Frontal cortex (tissue), 4 donors: ENCODE measurements at places on chromosomes 3 and 15.
A peak's percentile ranks its signal among the peaks of the same experiment; 100 is the strongest.

DNA sequence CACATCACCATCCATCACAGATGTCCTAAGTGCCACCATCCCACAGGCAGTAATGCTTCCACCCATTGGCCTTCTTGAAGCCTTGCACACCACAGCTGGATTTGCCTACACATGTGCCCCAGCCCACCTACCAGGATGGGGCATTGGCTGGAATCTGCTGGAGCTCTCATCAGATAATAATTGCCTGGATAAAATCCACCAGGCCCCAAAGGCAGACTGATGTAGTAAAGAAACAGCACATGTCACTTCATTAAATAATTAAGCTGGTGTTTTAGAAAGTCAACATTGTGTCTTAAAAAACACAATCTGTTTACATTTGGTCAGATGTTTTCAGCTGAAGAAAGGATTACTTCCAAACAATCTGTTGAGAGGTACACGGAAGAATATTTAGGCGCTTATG, 229.5 kb downstream of the ATP8B4 start:
- DNase-seq = no peak

- no peak for DNase-seq
Observed at GRCh38 chr3:36501616-36502015, 121.3 kb downstream of the STAC start.

DNA sequence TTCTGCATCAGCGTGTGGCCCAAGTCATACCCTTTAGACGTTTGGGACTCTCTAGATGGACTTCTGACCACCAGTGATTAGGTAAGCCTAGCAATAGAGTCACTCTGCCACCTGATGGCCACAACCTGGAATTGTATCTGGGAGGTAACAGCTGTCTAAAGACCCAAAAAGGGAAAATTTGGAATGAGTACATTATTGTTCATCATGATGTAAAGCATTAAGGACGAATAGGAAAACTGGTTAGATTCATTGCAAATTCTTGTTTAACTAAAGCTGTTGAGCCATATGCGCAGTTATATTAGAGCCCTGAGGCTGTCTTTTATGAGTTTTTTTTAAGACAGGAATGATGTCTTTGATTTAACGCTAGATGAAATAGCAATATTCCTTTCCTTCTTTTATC, 63.6 kb downstream of the FAM81A start:
- no peak for DNase-seq

DNA sequence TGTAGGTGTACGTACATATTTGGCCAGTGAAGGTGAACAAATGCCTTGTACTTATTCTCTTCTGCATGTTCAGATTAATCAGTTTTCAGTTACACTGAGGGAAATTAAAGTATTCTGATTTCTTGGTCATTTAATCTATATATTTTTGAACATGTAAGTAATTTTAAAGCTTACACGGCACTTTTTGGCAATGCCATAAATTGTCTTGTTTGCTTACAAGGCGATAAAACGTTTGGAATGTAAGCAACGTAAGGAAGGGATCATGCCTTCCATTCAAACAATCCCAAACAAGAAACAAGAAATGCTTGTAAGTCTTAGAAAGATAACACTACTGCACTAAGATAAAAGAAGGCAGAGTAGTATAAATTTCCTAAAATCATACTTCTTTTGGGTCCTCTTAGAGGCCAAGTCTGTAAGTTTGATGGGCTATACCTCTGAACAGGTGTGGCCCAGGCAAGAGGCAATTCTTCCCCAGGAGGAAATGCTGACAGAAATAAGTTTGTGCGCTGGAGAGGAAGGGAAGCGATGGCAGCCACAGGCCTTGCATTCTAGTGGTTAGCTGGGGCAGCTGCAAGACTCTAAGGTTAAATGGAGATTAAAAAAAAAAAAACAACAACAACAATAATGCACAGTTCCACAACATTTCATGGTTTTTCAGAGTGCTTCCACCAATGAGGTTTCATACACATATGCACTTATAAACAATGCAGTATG, 73.8 kb downstream of the GOLIM4 start:
- DNase-seq = no peak

DNA sequence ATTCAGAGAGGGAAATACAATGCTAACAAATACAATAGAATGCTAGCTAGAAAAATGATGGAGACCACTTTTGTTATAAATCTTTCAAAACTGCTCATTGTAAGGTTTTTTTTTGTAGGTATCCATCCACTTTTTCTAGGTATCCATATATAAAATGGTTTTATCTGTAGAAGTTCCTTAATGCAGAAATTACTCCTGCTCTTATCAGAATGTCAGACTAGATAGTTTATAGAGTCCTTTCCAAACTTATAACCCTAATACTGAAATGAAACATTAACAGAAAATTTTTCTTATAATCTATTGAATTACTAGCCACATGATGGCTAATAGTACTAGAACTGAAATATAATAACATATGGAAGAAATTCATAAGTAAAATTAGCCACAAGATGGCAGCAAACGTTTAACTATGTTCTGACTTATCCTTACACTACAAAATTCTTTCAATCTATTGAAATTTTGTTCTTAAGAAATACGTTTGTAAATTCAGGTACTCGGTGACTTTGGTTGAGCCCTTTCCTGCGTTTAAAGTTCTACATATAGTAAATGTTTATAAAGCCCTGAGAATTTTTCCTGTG, 58.5 kb downstream of the ECT2 start:
- DNase-seq = no peak

- DNase-seq = no peak
Observed at GRCh38 chr15:101459579-101460300, 29.8 kb downstream of the PCSK6 start.

DNA sequence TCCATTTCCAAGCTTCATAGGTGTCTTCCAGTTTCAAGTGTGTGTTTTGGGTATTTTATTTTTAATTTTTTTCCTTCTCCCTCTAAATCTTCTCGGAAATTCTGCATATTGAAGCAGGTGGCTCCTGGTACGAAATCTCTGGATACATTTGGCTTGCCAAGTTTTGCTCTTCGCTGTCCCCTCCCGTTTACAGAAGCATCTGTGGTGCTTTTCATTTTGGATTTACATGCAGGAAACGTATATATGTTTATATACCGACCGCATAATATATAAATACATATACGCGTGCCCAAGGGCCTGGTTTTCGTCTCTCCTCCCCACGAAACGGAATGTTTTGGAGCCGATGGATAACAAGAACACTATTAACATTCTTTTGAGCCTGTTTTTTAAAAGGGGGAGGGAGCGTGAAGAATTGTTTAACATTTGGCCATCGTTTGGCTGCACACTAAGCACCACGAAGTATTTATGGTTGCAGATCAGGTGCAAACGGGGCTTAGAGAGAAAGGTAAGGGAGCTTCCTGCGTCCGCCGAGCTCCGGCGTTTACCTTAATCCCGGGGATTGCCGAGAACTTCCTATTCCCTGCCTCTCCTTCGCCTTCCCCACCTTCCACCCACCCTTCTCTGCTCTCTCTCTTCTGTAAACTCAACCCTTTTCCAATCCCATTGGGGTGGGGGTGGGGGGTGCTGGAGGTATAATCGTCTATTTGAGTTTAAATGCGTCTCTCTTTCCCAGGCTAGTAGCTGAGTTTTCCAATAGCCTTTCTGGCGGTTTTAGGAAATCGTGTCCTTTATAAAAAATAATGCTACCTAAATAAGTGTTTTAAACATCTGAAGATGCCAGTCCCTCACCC, 1.1 kb upstream of the NLGN1 start:
- peak; percentile 40 for DNase-seq

DNA sequence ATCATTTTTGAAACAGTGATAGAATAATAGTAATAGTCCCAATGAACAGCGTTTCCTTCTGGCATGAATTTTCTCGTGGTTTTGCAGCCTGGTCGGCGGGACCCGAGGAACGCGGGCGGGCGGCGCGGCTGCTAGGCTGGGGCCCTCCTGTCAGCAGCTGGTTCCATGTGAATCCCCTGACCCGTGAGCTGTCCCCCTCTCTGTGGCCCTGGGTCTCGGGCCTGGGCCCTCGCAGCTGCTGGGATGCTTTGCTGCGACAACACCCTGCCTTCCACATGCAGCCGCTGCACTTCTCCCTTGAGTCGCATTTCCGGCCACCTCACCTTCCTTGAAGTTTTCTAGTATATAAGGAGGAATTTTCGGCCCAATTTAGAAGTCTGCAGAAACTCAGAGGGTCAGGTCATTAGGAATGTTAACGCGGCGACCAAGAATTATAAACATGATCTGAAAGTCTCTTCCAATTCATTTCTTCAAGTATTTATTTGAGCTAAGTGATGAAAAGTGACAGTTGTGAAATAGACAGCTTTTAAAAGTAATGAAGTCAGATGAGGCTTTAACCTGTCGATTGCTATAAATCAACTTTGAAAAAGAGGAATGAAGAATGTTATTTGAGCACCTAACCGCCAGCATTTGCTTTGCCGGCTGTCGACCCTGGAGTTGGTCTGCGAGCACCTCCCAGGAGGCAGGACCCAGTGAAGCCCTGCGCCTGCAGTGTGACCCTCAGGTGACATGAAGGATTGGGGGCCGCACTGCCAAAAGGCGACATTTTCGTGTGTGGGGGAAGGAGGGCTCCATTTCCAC, 27.7 kb downstream of the NR2F2 start:
- DNase-seq = no peak
